ENCODE measurements at places on chromosomes 3 and 15.

GRCh38 chr3:346186-346585 is 149.6 kb downstream of the CHL1 start:
- DNase-seq: no peak

- no peak for DNase-seq
These were observed 87.6 kb upstream of the LRIG1 start for GRCh38 chr3:66588340-66588847.

GRCh38 chr3:196966526-196967401 is 1.9 kb downstream of the PIGZ start:
- DNase-seq: no peak

DNA sequence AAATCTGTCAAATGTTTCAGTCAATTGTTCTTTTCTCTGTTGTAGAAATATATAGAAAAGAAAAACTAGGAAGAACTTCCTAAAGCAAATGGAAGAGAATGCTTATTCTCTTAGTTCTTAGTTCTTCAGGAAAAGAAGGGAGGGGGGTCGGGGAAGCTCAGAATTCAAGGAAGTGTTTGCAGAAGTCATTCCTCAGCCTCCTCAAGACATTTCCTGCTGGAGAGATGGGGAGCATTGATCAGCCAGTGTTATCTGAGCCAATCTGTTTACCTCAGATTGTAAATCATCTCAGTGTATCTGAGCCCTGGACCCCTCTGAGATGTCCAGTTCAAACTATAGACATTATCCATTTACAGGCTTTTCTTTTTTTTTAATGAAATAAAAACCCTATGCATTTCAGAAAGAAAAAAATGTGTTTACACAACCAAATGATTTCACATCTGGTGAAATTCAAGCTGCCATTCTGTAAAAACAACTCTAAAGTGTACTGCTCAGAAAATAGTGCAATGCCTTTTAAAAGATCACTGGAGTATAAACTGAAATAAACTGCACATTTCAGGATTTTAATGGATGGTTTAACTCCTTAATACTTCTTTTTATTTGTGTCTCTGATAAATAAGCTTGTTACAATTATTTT is 460.7 kb downstream of the ROBO1 start:
- no peak for DNase-seq

GRCh38 chr3:101720851-101721840 is 3.3 kb upstream of the CEP97 start:
- no peak for DNase-seq

- no peak for DNase-seq
These were observed 8.8 kb upstream of the GRAMD1C start for GRCh38 chr3:113829576-113830354.

- no peak for DNase-seq
These were observed 48.1 kb downstream of the LIPC start for GRCh38 chr15:58479941-58480340.

- no peak for DNase-seq
These were observed 263.9 kb upstream of the C2CD4B start for GRCh38 chr15:62428851-62429598.

DNA sequence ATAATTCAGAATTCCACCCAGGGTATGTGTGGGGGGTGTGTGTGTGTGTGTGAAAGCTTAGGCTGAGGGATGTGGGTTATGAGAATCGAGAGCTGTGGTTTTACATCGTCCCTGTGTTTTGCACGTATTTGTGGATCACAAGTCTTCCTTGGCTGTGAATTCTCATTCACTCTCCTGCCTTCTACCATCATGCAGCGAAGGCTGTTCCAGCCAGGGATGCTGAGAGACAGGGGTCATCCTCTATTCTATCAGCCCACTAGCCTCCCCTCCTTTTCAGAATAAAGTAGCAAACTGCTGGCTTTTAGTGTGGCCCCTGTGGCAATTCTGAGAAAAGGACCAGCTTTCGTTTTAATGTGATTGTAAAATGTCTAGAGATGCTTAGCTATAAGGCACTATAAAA is 460.6 kb upstream of the NR2F2 start:
- no peak for DNase-seq

GRCh38 chr15:91874992-91875660 is 21.6 kb downstream of the SLCO3A1 start:
- DNase-seq: no peak

- DNase-seq: no peak
These were observed 10.2 kb upstream of the TRIM69 start for GRCh38 chr15:44726136-44726535.

DNA sequence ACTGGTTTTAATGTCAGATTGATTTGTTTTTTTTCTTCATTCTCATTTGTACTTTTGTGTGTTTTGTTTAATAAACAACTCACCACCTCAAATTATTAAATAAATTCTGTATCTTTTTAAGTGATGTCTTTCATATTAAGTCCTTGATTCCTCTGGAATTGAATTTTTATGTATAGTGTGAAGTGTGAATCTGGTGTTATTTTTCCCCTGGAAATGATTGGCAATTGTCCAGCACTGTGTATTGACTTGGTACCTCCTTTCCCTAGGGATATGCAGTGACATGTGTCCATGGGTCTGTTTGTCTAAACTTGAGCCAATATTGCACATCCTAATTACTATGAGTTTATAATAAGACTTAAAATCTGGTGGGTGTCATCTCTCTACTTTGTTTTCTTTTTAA is 2.1 kb downstream of the RNU5B-1 start:
- no peak for DNase-seq

- DNase-seq: no peak
These were observed 145.2 kb upstream of the CDIN1 start for GRCh38 chr15:36434177-36434576.

DNA sequence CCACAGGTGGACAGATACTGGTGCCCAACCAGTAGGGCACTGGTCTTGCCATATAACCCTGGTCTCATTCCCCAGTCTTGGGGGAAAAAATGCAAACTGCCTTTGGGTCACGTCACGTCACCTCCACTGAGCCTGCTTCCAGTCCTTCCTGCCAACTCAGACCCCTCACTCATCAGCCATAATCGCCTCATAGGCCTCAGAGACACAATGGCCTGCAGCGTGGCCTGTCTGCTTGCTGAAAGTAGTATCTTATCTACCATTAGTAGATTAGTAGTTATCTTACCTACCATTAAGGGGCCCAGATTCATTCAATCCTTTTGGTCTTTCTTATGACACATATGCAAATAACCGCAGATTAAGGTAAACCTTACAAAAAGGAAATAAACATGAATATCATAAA is 93.8 kb downstream of the FAM174B start:
- no peak for DNase-seq

GRCh38 chr15:99423186-99424130 is 142.3 kb upstream of the MEF2A start:
- no peak for DNase-seq

- DNase-seq: no peak
These were observed 46.8 kb downstream of the CHST2 start for GRCh38 chr3:143166376-143166775.

GRCh38 chr3:189824629-189825312 is 193.6 kb downstream of the TP63 start:
- DNase-seq: no peak

DNA sequence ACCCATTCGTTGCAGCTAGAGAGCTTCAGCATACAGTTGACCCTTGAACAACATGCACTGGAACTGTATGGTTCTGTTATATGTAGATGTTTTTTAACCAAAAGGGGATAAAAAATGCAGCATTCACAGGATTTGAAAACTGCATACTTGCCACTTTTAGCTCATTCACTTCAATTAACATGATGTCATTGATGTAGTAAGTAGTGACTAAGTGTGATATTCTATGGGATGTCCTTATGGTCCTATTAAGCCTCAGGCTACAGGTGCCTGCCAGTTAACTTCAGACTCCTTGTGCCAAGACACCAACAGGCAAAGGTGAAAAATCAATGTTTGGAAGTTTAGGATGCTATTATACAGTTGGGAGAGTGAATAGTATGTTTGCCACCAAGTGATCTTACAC is 553.6 kb upstream of the NECTIN3 start:
- DNase-seq: no peak

DNA sequence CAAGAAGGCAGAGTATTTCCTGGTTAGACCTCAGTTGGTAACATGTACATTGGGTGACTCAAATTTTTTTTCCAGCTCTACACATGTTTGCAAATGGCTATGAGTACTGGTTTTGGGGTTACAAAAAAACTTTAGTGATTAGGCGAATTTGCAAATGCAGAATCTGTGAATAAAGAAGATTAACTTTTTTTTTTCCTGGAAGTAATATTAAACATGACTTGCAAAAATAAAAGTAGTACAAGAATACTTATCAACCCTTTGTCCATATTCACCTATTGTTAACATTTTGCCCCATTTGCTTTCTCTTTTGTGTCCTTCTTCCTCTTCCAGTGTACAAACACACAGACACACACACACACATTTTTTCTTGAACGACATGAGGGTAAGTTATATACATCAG is 47.6 kb upstream of the RYK start:
- no peak for DNase-seq

DNA sequence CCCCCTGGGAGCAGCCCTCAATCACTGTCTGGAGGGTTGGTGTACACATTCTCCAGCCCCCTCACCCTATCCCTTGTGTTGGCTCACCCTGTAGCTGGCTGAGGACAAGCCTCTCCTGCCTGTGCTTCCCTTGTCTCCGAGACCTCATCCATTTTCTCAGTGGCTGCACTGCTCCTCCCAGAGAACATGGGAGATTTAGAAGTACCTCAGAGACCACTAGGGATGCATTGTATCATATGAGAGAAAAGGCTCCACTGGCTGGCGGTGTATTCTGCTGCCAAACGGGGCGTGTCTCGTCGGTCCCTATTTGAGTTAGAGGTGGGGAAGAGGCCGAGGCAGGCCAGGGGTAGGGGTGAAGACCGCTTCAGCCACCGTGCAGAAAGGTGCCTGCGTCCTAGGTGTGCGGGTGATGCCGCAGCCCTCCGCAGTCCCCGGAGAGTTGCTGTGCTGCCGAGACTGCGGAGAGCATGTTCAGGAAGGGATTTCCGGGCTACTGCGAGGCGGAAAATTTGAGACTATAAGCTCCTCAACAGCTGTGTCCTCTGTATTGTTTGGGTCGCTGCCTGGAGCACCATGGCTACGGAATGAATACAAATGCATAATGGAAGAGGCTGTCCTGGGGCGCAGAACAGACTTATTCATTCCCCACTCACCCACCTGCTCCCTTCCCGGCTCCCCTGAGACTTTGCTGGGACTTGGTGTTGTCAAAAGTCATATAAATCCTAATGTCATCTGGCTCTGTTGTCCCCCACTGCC is 43.8 kb downstream of the SPSB4 start:
- DNase-seq: no peak

- no peak for DNase-seq
These were observed 108.1 kb downstream of the RSRC1 start for GRCh38 chr3:158217992-158218391.

GRCh38 chr3:134355416-134355815 is 18.8 kb downstream of the AMOTL2 start:
- no peak for DNase-seq

GRCh38 chr15:25803541-25803940 is 59.6 kb downstream of the ATP10A start:
- no peak for DNase-seq

DNA sequence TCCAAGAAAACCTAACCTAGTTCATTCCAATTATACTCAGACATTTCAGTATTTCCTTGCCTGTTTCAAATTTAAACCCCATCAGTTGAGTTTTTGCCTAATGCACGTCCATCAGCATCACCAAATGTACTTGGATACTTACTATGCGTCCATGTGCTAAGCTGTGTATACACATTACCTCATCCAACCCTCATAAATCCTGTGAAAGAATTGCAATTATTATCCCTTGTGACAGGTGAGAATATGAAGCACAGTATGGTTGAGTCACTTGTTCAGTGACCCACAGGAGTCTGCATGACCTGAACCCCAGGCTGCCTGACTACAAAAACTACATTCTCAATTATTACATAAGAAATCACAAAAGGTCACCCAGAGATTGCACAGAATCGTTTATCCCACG is 2.5 kb downstream of the OR5K2 start:
- DNase-seq: no peak

DNA sequence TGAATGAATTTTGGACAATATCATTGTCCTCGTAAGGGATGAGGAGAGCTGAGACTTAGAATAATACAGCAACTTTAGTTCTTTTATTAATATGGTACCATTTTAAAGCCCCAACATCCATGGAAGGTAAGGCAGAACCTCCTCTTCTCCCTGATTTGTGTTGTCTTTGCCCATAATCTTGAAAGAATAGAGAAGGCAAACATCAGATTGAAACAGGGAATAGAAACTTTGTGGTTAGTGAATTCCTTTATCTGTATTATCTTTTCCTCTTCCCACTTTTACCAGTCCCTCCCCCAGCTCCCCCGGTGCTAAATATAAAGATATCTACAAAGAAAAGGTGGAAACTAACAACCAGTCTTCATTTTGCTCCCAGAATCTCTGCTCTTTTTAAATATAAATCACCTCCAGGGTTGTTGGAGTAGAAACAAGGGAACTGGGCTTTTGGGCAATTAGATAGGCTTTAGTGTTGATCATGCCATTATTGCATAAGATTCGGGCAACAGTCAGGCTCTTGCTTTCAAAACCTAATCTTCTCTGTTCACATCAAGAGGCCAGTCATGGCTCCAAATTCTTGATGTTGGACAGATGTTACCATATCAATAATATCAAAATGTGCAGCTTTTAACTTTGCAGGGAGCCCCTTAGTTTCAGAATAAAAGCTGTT is 32.5 kb downstream of the ITPR1 start:
- DNase-seq: no peak

DNA sequence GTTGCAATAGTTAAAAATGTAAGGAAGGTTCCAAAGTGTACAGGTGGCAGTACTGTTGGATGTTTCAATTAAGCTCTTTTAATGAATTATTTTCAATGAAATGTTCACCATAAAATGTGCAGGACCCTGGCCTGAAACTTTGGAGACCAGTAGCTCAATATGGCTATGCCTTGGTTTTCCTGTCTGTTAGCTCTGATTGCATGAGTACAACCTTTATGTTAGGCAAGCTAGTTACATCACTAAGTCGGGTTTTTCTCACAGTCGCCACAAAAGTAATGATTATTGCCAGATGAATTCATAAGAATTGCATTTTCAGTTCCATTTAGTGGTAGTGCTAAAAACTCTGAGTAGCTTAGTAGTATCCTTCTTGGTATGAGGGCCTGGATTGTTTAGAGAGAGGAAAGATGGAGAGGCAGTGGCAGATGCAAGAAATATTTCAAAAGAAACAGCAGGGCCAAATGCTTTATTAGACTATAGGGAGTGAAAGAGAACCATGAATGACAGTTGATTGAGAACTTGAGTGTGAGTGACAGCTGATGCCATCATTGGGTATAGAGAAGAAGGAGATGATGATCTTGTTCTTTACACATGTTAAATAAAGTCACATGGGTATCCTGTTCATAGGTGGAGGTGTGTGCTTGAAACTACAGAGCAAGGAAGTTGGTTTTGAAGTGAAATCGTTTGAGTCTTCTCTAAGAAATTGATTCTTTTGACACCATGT is 109.5 kb downstream of the AKAP13 start:
- no peak for DNase-seq

- DNase-seq: no peak
These were observed 20.0 kb downstream of the BOC start for GRCh38 chr3:113231391-113231790.

- no peak for DNase-seq
These were observed 31.7 kb upstream of the XYLB start for GRCh38 chr3:38314764-38315487.

- DNase-seq: no peak
These were observed 12.2 kb downstream of the TUBGCP4 start for GRCh38 chr15:43383070-43383469.

Measured in T-helper 22 cell (primary cell).